Cardiac septum (tissue), 1 donor: ENCODE measurements at places on chromosomes 11 and 22. TPM values are rescaled to one million over a fixed set of nuclear protein-coding genes. Genes with fewer than 3 reads are reported as not detected.
A peak's percentile ranks its signal among the peaks of the same experiment; 100 is the strongest.

DNA sequence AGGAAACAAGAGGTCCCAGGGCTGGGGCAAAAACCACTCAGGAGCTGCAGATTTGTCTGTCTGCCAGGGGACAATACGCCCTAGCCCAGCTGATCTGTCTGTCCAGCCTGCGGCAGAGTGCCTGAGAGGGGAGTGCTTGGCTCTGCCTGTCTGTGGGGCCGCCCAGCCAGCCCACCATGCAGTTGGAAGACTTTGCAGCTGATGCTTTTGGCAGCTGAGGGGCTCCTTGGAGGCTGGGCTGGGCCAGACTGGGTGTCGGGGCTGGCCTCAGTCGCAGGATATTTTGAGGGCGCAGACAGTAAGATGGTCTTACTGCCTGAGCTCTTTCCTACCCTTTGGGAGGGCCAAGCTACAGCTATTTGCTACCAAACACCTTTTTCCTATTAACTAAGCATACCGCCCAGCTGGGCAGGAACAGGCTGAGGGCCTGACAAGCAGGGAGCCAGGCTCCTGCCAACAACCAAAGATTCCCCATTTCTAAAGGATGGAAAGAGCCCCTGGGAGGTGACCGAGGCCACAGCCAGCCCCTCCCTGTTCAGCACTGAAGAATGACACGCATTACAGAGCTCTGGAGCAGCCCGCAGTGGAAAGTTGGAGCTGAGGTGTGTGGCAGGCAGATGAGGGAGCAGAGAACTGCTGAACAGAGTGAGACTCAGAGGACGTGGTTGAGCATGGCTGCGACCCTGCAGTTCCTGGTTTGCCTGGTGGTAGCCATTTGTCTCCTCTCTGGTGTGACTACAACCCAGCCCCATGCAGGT is at the start of gene FAM180B:
Gene FAM180B, plus strand, starts transcription at position 581 of the 758 bp plus-strand sequence. Its CDS starts 91 bp downstream, at position 672.
- DNase-seq, result no peak

GRCh38 chr11:14320020-14320419 is 39.0 kb downstream of the RRAS2 start:
- no peak for DNase-seq

Gene CRYBA4
- not detected for total RNA-seq

Gene OR2AG1
- not detected for total RNA-seq

GRCh38 chr22:46764779-46765485 is 2.5 kb downstream of the TBC1D22A start:
- DNase-seq, result peak; percentile 22

Gene MMP1
- 0.11 TPM for total RNA-seq

Gene OR4D5
- not detected for total RNA-seq

- no peak for DNase-seq
Measured at GRCh38 chr11:129144256-129144655, 47.9 kb downstream of the ARHGAP32 start.

- DNase-seq, result no peak
Measured at GRCh38 chr11:25981998-25982397, 349.9 kb upstream of the ANO3 start.

DNA sequence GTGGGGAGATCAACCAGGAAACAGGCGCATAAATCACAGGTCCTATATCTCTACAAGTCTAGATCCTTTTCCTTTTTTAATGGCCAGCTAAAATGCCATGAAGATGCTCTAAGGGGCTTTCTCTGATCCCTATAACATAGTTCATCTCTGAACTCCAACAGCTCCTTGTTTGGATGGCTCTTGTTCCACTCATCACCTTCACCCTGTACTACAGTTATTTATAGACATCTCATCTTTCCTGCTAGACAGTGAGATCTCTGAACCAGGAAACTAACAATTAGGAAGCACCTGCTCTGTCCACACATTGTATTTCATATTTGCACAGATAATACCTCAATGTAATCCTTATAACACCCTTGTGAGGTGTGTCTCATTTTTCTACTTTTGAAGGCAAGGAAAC is 31.6 kb downstream of the KCNA4 start:
- DNase-seq, result no peak

DNA sequence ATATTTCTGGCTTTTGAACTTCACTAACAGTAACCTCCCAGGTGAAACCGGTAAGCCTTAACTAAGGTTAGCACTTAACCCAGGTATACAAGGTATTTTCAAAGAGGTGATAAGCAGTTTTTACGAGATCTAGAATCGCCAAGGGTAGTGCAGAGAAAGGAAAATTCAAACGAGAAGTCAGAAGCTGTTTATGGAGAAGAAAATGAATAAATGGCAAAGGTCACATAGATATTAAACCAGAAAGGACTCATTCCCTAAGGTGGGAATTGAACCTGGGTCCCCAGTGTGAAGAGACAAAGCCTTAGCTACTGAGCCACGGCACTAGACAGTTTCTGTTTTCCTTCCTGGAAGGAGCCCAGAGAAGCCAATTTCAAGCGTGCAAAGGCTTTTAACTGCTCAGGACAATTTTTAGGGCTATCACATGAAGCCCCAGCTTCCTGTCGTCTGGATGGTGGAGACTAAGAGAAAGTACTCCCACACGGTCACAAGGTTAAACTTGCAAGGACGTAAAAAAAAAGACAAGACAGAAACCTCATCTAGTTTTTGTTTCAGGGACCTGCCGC is 5.7 kb upstream of the C1QTNF6 start:
- DNase-seq, result peak; percentile 20

DNA sequence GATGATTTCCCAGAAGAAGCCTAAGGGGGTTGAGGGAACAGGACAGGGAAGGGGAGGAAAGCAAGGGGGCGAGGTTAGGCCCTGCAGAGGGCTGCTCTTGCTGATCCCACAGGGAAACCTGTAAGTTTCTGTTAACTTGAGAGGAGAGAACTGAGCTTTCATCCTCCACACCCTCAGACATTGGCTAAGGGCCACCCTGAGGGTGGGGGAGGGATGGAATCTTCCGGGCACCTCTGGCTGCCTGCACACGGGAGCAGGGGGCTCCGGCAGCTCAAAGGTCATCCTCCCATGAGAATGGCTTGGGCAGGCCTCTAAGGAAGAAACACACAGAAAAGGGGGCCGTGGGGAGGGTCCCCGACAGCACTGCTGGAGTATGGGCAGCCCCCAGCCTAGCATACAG is 108.1 kb downstream of the TSPAN18 start:
- DNase-seq, result no peak

DNA sequence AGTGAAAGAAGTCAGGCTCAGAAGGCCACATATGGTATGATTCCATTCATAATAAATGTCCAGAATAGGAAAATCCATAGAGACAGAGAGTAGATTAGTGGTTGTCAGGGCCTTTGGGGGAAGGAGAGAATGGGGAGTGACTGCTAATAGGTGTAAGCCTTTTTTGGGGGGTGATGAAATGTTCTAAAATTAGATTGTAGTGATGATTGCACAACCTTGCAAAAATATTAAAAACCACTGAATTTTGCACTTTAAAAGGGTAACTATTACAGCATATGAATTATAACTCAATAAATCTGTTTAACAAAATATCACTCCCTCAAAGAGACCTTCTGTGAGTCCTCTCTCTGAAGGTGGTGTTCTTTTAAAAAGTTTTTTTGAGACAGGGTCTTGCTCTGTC is 72.3 kb upstream of the GRK3 start:
- no peak for DNase-seq
